ENCODE measurements at places on chromosomes 16 and 17.

- DNase-seq: no peak
Observed at GRCh38 chr17:43532581-43532980, 13.6 kb downstream of the ETV4 start.

GRCh38 chr17:21201298-21201595, 12.7 kb downstream of the TMEM11 start:
- no peak for DNase-seq

DNA sequence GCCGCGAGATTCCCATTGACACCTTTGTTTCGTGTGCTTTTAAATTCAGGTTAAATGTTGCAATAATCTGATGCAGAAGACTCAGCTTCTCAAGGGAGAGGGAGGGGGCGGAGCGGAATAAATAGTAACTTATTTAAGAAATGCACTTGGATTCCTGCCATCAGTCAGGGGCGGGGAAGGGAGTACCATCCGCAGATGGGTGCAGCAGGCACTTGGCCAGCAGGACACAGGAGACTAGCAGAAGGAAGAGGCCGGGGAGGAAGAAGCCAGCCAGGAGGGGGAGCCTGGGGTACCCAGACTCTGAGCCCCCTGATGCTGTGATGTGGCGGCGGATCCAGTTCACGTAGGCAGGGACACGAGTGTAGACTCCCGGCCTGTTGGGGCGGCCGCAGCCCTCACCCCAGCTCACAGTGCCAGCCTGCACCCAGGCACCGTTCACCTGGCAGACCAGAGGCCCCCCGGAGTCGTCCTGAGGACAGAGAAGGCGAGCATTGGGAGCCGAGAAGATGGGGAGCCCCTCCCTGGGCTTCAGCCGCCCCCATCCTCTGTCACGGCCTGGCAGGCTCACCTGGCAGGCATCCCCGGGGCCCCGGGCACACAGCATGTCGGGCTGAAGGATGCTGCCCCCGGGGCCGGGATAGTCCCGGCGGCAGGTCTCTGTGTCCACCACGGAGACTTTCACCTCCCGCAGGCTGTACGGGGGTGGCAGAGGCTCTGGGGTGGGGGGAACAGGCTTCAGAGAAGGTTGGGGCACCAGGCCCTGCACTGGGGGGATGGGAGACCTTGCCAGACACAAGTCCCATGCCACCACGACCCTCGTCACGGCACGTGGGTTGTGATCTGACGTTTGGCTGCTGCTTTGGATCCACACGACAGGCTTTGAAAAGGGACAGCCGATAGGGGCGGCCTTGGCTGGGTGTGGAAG, 3.2 kb downstream of the TPSG1 start:
- DNase-seq: no peak

DNA sequence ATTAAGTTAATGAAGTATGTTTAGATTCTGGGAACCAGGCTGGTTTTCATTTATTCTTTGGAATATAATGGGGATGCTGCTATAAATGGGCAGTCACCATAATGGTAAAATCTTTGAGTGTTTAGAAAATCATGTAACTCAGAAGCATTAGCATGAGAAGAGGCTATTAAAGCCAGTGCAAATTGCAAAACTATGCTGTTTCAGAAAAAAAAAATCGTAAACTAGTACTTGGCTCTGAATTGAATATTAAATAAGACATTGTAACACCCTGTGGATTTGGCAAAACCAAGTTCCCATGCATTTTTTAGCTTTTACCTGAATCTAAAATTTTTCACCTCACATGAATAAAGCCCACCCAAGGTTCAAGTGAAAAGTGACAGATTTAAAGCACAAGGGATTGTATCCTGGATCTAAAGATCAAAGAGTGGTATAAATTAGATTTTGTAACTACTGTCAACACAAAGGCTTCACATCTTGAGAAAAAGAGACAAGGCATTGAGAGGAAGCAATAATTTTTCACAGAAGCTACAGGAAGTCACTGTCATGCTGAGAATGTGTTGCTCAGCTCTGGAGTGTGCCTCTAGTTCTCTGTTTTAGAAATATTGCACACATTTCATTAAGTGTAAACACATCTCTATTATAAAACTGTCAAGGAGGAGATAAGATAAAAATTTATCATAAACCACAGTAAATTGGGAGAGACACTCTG, 142.2 kb downstream of the ABCA8 start:
- DNase-seq: no peak

DNA sequence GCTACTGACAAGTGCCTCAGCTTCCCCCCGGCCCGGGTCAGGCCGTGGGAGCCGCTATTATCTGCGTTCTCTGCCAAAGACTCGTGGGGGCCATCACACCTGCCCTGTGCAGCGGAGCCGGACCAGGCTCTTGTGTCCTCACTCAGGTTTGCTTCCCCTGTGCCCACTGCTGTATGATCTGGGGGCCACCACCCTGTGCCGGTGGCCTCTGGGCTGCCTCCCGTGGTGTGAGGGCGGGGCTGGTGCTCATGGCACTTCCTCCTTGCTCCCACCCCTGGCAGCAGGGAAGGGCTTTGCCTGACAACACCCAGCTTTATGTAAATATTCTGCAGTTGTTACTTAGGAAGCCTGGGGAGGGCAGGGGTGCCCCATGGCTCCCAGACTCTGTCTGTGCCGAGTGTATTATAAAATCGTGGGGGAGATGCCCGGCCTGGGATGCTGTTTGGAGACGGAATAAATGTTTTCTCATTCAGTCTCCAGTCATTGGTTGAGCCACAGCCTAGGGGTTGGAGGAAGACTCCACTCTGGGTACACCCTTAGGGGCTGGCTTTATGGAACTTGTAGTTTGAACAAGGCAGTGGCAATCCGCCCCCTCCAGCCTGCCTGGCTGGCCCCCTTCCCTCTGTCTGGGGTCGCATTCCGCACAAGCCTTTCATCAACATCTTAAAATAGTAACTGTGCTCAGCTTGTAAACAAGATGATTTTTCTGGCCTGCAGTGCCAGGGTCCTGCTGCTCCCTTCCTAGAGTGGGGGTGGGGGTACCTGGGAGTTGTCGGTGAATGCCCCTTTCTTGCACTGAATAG, 4.1 kb downstream of the SYNGR2 start:
- no peak for DNase-seq

DNA sequence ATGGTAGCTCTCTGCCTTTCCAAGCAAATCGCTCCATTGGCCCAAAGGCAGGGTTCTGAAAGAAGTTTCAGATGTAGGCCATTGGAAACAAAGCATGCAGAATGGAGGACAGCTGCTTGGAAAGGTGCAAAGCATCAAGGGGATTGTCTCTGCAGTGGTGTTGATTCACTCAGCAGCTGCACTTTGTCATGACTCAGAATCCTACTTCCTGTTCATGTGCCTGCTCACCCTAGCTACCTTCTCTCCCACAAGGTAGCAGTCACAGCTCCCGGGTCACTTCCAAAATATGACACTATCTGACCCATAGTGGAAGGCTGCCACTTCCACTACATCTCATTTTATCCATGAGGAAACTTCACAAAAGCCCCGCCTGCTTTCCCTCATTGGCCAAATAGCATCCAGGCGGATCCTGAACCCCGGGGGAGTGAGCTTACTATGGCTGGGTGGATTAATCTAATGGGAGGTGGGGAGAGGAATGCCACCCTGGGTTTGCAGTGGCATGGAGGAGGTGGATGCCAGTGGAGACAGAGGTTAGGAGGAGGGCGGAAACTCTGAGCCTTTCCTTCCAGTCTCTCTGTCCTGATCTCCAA, 74.7 kb upstream of the NKD1 start:
- no peak for DNase-seq

- DNase-seq: no peak
Observed at GRCh38 chr16:83515395-83515794, 292.4 kb upstream of the HSBP1 start.

DNA sequence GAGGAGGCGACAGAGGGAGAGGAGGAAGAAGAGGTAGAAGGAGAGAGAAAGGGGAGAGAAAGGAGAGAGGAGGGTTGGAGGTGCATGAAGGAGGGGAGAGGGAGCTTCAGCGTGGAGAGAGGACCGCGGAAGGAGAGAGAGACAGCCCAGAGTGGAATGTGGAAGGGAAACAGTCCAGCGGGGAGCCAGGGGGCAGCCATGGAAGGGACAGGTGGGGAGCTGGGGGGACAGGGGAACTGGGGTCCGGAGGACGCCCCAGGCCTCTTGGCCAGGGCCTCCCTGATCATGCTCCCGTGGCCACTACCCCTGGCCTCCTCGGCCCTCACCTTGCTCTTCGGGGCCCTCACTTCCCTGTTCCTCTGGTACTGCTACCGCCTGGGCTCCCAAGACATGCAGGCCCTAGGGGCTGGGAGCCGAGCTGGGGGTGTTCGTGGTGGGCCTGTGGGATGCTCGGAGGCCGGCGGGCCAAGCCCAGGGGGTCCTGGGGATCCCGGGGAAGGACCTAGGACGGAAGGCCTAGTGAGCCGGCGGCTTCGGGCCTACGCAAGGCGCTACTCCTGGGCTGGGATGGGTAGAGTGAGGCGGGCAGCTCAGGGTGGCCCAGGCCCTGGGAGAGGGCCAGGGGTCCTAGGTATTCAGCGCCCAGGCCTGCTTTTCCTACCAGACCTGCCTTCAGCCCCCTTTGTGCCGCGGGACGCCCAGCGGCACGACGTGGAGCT, 759 bp downstream of the ASPHD1 start:
- DNase-seq: no peak

- DNase-seq: no peak
Observed at GRCh38 chr16:56300891-56301850, 109.9 kb downstream of the GNAO1 start.

DNA sequence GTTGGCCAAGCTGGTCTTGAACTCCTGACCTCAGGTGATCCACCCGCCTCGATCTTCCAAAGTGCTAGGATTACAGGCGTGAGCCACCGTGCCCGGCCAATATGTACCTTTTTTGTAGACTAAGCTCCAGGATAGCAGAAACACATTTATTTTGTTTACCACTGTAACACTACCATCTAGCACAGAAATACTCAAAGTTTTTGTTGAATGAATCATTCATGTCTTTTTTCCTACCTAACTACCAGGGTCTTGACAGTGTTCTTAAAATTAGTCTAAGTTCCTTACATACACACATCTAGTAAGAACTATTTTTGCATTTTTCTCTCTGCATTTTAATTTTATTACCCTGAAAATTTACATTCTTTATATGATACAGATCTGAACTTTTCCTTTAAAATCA, 44.4 kb downstream of the AKAP10 start:
- no peak for DNase-seq

DNA sequence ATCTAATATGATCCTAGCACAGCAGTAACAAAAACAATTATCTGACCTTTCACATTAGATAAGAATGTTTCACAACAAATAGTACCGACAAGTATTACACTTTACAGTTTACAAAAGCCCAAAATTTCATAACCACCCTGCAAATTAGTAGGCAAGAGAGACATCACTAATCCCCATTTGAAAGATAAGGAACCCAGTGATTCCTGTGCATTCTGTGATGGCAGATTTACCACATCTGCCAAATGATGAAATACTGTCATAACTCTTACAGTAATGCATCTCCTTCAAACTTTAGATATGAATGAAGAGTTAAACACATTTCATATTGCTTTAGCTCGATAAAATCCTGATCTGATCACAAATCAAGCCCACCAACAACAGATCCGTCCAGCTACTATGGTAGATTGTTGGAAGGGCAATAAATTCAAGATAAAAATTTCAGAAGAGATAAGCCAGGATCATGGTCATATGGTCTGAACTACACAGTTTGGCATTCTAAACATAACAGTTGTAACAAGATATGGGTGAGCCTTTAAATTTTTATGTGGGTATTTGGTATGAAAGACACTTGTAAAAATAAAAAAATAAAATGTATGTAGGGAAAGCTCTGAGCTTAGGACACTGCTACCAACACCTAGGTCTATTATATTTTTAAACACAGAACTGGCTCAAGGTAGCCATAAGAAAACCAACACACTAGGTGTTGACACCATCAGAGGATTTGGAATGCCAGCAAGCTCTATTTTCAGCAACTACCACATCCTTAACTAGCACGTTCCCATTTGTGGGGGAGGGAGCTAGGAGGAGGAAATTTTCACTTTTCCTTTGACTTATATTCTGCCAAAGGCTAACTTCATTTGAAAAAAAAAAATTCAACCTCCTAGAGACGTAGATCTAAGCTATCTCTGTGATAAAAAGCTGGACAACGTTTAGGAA, 9.3 kb downstream of the YWHAE start:
- no peak for DNase-seq

DNA sequence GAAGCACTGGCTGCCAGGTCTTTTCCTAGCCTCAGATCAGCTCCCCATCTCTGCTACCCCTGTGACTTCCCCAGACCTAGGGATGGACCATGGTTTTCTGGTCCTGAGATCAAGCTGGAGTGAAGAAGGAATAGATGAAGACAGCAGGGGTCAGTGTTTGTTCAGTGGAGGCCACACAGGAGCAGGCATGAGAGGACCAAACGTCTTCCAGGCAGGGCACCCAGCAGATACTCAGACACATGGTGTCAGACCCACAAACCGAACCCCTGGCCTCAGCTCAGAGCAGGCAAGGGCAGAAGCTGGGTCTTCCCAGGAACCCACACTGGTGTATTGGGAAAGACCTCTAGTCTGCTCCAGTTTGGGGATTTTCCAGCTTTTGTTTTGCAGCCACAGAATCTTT, 189.7 kb downstream of the IRX5 start:
- DNase-seq: no peak

- DNase-seq: no peak
Observed at GRCh38 chr16:74795104-74795503, 20.5 kb upstream of the FA2H start.

DNA sequence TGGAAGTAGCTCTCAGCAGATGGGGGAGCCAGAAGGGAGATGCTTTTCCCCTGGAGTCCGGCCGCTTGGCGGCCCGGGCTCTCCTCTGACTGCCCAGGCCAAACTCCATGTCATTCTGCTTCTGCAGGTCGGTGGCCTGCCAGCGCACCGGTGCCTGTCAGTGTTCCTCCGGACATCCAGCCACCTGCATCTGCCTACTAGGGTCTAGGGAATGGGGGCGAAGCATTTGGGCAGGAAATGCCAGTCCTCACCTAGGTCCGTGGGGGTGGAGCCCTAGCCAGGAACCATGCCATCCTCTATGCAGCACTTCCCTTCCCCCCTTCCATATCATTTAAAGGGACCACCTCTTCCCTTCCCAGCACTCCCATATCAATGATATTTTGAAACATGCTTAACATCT, 34.2 kb downstream of the GJC1 start:
- no peak for DNase-seq

- DNase-seq: no peak
Observed at GRCh38 chr16:2089706-2090480, 42.1 kb downstream of the TSC2 start.

- no peak for DNase-seq
Observed at GRCh38 chr16:60763869-60764268, 1272.4 kb downstream of the CDH8 start.

- no peak for DNase-seq
Observed at GRCh38 chr17:74678541-74678940, 34.2 kb downstream of the CD300LF start.

DNA sequence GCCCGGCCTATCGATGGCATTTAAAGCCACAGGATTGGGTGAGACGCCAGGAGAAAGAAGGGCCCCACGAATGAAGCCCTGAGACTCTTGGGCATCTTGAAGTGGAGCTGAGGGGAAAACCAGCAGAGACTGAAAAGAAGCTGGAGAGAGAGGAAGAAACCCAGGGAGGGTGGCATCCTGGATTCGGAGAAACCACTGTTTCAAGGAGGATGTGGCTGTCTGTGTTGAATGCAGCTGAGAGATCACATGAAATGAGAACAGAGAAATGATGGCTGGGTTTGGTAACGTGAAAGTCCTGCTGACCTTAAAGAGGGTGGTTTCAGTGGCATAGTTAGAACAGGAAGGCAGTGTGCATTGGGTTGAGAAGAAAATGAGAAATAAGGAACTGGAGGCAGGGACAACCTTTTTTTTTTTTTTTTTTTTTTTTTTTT, 3.8 kb downstream of the TNFSF12 start:
- no peak for DNase-seq

Measured in stimulated activated effector memory CD8-positive, alpha-beta T cell treated with anti-CD3 and anti-CD28 coated beads, Interleukin-12 subunit alpha, Interleukin-12 subunit beta, amount 100 ng/mL, for 72 hours (primary cell).